ENCODE measurements at places on chromosomes 11 and 22.
A peak's percentile ranks its signal among the peaks of the same experiment; 100 is the strongest.

- peak; percentile 95 for DNase-seq
Measured at GRCh38 chr11:10351765-10352641, 47.1 kb downstream of the ADM start.

- DNase-seq = peak; percentile 27
Measured at GRCh38 chr11:36622431-36623136, 24.5 kb upstream of the RAG2 start.

DNA sequence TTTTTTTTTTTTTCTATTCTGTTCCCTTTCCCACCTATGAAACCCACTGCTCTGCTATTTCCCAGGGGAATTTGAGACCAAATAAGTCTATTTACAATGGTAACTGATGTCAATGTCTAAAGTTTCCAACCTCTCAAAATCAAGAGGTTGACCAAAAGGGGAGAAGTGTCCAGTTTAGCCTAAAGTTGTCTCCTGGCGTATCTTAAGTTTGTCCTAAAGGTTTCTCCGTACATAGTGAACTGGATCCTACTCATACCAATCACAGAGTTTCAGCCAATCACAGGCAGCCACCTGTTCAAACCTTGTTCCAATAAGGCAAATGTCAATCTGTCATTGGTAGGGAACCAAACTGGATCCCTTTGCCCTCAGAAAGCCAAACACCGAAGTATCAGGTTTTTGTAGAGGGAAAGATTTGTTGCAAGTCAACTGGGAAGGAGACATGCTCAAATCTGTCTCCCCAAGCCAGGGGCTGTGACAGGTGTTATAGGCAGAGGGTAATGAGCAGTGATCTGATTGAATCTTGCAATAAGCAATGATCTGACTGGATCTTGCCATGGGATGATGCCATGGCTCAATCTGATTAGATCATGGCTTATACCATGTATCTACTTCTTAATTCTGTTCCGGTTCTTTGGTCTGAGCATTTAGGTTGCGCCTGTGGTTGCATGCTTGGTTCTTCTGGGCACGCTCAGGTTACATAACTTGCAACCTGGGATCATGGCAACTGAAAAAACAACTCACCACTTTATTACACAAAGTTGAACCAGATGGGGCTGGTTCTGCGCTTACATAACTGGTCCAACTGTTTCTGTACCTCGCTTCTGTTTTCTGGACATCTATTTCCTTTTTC lies 1.1 kb upstream of the VPS37C start:
- no peak for DNase-seq

GRCh38 chr22:22756109-22756508 lies 111.7 kb downstream of the GGTLC2 start:
- DNase-seq = no peak

GRCh38 chr11:46912526-46913150 lies 5.7 kb downstream of the LRP4 start:
- no peak for DNase-seq

DNA sequence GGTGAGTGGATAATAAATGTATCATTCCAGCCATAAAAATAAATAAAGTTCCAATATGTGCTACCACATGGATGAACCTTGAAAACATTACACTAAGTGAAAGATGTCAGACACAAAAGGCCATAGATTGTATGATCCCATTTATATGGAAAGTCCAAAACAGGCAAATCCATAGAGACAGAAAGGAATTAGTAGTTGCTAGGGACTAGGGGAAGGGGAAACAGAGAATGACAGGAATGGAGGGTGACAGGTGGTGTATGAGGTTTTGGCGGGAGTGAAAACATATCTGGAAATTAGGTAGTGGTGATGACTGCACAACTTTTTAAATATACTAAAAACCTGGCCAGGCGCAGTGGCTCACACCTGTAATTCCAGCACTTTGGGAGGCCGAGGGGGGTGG lies 15.2 kb upstream of the CARD10 start:
- no peak for DNase-seq

DNA sequence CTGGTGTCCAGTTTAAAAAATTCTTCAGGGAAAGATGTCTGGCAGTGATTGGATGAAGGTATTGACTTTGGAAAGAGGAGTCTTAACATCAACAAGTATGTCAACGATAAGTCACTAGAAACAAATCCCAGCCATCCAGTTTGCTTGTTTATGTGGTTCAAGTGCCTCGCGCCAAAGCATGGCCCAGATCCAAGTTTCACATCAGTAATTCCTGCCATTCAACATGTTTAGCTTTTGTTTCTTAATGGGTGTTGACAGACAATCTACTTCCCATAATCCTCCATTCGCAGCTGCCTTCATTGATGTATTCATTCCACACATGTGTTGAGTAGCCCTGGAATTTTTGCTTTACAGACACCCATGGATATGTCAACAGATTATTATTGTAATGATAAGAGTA lies 77.8 kb downstream of the UBASH3B start:
- DNase-seq = no peak

DNA sequence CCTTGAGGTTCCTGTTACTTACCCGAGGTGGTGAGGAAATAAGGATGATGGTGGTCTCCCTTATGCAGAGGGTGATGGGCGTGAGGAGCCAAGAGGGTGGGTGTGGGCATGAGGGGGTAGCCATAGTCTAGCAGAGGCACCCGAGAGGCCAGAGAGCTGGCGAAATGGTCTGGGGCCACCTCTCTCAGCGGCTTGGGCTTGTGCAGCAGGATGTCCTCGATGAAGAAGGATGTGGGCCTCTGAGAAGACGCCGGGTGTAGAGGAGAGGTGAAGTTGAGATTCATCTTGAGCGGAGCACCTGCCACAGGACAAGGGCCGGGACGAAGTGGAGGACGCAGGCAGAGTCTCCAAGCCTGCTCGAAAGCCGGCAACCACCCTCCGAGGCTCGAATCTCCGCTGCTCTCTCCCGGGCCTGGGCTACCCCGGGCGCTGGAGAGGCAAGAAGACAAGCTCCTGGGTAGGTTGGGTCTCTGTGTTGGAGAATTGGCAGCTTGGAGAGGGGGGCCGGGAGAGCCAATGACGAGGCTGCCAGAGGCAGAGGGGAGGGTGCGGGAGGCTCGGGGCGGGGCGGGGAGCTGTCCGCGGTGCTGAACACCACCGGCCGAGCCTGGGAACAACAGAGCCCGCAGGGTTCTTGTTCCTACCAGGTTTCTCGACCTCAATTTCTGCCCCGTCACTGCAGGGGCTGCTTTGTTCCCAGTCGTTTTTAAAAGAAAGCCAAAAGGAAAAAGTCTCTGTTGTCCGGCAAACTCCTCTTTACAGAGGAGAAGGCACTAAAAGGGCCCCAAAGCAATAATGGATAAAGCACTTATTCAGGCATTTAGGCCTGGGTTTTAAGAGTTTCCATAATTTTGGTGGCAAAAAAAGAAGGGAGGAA lies at the start of gene BSX:
Gene BSX, minus strand, starts transcription at position 447 of the 877 bp plus-strand sequence. Its CDS starts 163 bp downstream, at position 284.
- peak; percentile 25 for DNase-seq

DNA sequence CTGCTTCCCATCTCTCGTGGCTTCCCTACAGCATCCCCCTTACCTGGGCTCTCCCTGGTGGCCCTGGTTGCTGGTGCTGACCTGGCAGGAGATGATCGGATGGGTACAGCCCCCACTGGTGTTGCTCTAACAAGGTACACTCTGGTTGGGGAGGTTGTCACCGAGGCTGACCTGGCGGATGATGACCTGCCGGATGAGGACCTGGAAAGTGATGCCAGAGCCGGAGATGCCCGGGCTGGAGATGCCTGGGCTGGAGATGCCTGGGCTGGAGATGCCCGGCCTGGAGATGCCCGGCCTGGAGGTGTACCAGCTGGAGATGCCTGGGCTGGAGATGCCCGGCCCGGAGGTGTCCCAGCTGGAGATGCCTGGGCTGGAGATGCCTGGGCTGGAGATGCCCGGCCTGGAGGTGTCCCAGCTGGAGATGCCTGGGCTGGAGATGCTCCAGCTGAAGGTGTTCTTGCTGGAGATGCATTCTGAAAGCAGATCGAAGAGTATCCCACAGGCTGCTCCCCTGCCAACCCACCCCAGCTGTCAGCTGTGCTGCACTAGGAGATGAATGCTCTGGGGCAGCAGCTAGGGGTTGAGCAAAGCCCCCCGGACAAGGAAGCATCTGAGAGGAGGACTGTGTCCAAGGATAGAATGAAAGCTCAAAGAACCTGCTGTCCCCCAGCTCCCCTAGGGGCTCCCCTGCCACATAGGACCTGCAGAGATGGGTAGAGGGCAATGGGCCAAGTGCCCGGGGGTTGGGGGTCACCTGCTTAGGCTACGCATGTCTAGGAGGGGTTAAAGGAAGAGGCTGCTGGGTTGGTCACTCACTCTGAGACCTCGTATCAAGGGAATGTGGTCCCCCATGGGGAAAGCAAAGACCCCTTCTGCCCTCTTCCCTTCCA lies 10.6 kb downstream of the TMPRSS13 start:
- no peak for DNase-seq

DNA sequence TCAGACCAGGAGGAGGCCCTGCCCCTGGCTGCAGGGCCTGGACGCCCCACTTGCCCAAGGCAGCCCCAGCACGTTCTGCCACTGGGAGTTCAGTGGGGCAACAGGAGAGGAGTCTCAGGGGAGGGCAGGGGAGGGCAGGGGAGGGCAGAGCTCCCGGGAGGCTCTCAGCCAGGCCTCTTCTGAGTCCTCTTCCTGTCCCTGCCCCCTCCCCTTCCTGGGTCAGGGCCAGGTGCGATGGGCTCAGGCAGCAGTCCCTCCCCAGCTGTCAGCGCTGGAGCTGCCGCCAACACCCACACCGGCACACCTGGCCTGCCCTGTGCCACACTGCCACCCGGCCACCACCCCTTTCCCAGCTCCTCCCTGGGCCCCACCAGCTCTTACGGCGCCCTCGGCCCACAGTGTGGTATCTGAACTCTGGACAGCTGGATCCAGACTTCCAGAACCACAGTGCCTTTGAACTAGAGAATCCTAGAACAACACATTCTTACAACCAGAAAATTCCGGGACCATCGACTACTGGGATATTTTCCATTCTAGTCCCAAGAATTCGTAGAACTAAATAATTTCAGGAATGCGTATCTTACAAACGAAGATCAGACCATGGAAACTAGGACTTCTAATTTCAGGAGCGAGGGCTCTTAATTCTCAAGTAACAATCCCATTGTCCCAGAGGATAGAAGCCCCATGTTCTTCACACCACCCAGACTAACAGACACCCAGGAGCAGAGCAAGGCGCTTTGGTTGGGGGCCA lies 21.8 kb downstream of the RPL3 start:
- peak; percentile 57 for DNase-seq

DNA sequence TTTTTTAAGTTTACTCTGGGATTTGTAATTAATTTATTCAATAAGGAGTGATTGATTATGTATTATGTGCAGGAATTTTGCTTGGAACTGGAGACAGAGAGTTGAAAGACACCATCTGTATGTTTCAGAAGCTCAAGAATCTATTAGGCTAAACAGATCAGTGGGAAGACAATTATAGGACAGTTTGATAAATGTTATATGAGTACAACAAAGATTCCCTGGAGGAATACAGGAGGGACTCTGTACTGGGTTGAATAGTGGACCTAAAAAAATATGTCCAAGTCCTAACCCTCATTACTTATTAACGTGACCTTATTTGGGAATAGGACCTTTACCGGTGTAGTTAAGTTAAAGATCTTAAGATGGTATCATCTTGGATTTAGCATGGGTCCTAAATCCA lies 681.2 kb downstream of the NELL1 start:
- DNase-seq = no peak

DNA sequence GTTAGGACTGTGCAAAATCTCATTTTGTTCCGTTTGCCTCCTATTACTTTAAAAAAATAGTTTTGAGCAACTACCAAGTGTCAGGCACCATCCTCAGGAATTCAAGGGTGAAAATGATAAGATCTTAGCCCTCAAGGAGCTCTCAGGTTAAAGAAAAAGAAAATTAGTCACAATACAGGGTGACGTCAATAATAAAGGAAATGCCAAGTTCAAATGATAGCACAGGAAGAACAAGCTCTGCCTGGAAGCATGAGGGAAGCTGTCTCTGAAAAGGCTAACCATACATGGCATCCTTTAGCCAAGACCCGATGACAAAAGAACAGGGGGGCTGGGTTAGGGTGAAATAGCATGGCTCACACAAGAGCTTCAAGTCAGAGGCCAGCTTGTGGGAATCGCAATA lies 11.1 kb upstream of the MPZL2 start:
- peak; percentile 38 for DNase-seq

GRCh38 chr11:105192115-105192514 lies 52.5 kb upstream of the CARD18 start:
- no peak for DNase-seq

DNA sequence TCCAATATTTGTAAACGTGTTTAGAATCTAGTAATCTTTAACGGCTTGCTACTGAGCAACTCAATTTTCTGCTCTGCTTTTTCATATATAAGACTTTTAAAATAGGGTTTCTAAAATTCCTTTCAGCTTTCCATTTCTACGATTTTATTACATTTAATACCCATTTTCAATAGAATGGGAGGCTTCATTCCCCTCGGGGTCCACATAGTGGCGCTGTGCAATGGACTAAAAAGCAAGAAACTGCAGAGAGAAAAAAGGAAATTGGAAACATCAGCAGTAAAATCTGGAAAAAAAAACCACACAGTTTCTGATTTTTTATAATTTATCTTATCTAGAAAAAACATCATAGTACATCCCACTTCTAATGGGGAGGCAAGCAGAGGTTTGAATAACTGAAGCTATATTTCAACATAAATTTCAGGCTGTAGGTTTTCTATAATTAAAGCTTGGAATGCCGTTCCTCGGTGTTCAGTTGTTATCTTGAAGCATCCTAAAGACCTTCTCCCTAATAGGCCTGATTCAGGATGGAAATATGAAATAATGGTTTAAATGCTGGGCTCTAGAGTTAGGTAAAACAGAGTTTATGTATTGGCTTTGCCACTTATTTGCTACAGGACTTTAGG lies 18.7 kb upstream of the JHY start:
- DNase-seq = peak; percentile 28

DNA sequence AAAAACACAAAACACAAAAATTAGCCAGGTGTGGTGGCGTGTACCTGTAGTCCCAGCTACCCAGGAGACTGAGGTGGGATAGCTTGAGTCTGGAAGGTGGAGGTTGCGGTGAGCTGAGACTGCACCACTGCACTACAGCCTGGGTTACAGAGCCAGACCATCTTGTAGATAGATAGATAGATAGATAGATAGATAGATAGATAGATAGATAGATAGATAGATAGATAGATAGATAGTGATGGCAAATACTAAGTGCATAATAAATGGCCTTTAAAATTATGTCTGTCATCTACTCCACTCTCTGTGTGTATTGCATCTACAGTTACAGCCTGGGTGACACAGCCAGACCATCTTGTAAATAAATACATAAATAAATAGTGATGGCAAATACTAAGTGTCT lies 56.0 kb upstream of the CHRM4 start:
- DNase-seq = no peak

DNA sequence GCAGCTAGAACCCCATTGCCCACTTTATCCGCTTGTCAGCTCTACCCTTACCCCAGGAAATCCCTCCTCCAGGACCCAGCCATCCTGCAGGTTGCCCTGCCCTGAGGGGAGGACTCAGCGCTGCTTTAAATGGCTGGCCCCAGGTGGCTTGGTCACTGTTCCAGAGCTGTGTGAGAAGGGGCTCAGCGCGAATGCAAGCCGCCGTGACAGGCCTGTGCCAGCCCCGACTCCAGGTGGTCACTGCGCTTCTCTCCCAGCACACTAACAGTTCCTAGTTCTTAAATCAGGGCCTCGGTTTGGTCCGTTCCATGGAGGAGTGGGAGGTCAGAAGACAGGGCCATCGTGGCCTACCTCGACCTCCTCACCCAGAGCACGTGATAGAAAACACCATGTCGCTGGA lies 65.7 kb upstream of the TBCEL start:
- DNase-seq = no peak

- peak; percentile 31 for DNase-seq
Measured at GRCh38 chr22:22687638-22688500, 43.5 kb downstream of the GGTLC2 start.

All from H4 (cell line).